ENCODE measurements at places on chromosomes 13 and 19.

- DNase-seq: no peak
These were observed 62.4 kb upstream of the ADGRE5 start for GRCh38 chr19:14318873-14319272.

DNA sequence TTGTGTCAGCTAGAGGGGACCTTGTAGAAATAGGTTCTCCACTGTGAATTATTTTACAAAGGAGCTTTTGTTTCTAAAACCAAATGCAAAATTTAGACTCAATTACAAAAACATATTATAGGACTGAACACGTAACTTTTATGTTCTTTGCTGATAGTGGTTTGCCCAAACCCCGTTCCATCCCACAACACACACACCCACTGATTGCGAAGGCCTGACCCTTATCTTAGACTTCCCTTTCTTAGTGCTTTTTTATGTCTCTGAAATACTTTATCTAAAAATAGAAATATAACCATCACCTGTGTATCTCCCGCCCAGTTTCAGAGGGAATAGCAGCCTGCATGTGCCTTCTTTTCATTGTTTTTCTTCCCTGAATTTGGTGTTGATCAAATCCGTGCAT, 13.0 kb downstream of the CCNA1 start:
- DNase-seq: no peak

GRCh38 chr19:41879080-41879479, 2.0 kb downstream of the CD79A start:
- DNase-seq: no peak

GRCh38 chr13:22703601-22704209, 477.1 kb upstream of the SGCG start:
- DNase-seq: no peak

- no peak for DNase-seq
These were observed 17.2 kb downstream of the POLRMT start for GRCh38 chr19:616062-616700.

DNA sequence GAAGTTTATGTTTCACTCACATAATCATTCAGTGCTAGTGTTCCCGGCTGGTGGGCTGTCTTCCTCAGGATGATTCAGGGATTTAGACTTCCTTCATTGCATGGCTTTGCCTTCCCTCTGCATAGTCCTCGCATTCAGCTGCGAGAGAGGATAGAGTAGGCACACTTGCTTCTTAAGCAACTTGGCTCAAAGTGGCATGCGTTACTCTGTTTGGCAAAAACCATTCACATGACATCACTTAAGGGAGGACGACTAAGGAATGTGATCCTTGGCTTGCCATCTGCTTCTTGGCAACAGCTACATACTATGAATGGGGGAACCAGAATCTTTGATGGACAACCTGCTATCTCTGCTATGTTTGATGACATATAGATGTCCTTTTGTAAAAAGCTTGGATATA, 359.3 kb downstream of the TDRD3 start:
- DNase-seq: no peak

GRCh38 chr19:5667751-5668271, 12.5 kb downstream of the MICOS13 start:
- no peak for DNase-seq

DNA sequence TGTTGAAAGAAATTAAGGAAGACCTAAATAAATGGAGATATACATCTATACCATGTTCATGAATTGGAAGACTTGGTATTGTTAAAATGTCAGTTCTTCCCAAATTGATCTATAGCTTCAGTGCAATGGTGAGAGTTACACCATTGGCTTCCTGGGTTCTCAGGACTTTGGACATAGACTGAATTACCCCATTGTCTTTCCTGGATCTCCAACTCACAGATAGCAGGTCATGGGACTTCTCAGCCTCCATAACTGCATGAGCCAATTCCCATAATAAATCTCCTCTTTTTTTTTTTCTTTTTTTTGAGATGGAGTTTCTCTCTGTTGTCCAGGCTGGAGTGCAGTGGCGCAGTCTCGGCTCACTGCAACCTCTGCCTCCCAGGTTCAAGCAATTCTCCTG, 38.7 kb downstream of the CCNE1 start:
- no peak for DNase-seq

DNA sequence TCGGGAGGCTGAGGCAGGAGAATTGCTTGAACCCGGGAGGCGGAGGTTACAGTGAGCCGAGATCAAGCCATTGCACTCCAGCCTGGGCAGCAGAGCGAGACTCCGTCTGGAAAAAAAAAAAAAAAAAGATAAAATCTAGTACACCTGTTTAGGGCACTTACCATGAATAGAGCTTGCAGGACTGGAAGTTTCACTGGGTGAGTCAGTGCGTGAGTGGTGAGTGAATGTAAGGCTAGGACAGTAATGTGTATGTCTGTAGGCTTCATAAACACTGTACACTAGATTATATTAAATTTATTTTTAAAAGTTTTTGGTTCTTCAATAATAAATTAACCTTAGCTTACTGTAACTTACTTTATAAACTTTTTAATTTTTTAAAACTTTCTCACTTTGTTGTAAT, 22.9 kb downstream of the PPP5C start:
- DNase-seq: no peak

DNA sequence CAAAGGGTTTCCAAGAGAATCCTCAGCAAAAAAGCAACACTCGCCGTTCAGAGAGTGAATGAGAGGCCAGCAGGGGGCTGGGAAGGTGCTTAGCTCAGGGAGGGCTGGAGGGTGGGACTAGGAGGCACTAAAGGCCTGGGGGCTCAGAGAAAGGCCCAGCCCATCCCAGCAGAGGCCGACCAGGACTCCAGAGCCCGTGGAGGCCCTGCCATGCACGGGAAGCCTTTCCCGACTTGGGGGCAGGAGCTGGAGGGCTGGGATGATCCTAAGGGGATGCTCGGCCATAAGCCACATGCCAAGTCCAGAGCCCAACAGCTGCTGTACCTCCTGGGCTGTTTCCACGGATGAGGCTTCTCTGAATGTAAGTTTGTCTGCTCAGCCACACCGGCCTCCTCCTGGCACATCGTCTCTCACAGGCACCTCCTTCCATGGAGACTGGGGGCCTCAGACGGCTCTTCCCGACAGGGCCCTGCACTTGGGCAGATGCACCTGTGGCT, 19.5 kb downstream of the RASA3 start:
- no peak for DNase-seq

DNA sequence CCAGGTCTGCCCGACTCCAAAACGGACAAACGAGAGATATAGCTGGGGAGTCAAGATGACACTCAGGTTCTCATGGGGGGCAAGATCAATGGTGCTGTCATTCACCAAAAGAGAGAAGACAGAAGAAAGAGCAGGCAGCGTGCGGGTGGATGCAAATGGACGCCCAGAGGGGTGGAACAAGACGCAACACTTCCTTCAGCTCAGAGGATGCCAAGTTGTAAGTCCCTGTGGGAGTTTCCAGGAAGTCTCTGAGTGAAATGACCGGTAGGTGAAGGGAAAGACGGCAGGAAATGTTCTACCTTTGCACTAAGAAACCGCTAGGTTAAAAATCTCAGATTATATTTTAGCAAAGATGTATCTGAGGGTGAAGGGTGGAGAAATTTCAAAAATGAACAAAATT, 26.5 kb downstream of the TUBGCP3 start:
- DNase-seq: no peak

DNA sequence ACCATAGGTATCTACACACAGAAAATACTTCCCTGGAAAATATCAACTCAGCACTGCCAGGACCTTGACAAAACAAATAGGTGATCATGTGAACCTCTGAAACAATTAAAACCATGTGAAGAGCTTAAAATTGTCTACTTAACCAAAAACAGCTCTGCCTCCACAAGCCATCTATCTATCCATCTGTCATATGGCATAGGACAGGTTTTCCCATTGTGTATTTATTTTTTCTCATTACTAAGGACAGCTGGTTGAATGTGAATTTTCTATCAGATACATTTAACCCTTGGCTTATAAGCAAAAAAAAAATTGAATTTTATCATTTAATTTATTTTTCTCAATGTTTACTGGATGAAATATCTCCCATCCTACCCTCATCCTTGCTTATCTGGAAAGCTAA, 279.5 kb downstream of the PCDH9 start:
- no peak for DNase-seq

- no peak for DNase-seq
These were observed 3.7 kb upstream of the ZNF329 start for GRCh38 chr19:58154287-58154678.

- DNase-seq: no peak
These were observed 3.8 kb downstream of the ERCC1 start for GRCh38 chr19:45419895-45420294.

- no peak for DNase-seq
These were observed 2220.8 kb upstream of the PCDH20 start for GRCh38 chr13:63636316-63636993.

DNA sequence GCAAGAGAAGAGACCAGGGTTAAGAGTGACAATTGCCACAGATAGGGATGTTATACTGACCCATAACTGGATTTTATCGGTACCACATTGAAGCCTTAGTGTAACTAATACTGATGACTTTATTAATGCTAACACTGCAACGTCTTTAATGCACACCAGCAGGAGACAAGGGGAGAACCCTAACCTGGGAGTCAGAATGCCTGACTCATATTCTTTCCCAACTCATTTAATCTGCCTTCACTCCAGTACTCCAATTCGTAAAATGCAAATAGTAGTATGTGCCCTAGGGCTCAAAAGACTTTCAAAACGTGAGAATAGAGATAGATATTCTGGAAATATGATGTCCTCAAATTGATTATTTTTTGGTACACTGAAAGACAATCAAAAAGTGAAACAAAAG, 62.4 kb downstream of the GPC6 start:
- DNase-seq: no peak

- DNase-seq: peak; percentile 29
These were observed 90.5 kb downstream of the STARD13 start for GRCh38 chr13:33194820-33195692.

All from thoracic aorta (tissue), 2 donors.